Thoracic aorta (tissue), 2 donors: ENCODE measurements at places on chromosomes 3 and 15.
A peak's percentile ranks its signal among the peaks of the same experiment; 100 is the strongest.

DNA sequence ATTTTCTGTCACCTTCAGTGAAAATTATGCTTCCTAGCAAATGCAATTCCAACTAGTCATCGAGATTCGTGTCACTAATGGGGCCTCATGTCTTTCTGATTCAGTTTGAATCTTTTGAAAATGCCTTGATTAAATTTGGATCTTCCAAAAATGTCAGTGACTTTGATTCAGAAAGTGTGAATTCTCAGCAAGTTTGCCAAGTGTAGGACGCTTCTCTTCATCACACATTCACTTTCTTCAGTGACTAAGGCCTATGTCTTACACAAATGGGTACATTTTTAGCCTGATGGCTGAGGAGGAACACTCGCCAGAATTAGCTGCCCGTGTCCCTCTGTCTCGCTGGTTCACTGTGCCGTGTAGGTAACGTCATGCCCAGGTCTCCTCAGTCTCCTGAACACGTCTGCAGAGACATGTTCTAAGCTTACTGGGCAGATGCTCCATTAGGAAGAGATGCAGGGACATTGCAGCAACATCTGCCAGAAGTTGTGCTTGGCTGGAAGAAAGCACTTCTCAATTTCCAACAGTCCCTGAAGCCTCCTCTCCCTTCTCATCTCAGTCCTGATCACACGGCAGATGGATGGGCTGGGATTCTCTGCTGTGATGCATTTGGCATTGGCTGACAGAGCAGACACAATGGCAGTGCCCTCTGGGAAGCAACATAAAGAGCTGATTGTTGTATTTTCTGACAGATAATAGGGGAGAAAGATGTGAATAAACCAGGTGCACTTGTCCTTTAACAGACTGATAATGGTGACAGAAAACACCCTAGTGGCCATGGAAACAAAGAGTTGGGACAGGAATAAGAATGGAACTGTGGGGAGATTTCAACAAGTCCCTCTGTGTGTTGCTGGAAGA, 29.1 kb upstream of the LYZL4 start:
- DNase-seq, result no peak

DNA sequence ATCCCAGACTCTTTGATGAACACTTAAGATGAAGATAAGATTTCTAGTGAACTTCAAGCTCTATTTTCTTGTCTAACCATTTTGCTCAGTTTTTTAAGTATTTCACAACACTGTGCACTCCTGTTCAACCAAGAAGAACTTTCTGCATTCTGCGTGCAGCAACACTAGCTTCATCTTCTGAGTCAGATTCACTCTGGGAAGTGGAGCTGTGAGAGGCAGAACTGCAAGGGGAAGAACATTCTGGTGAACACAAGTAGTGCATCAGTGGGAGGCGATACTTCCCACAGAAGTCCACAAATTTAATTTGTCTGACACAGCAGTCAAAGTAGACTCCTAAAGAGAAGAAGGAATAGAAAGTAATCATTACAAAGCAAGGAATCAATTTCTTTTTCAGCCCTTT, 18.1 kb downstream of the LRRC58 start:
- DNase-seq, result no peak

GRCh38 chr15:59632714-59633113, 21.1 kb downstream of the GCNT3 start:
- no peak for DNase-seq

- no peak for DNase-seq
Measured at GRCh38 chr3:99236576-99236975, 335.1 kb upstream of the DCBLD2 start.

DNA sequence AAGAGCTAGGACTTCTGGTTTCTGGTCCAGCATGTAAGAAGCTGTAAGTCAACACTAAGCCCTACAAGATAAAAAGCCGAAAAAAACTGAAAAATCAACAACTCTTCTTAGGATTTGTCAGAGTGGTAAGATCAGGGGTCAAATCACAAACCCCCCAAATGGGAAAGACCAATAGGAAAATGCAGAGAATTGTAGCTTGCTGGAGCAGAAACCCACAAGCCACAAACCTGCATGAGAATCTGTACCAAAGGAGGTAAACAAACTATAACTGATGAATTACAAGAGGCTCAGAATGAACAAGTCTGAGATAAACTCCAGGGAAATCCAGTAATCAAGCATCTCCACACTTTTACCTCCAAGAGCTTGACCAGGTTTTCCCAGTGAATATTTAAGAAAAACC, 36.0 kb downstream of the RFX7 start:
- no peak for DNase-seq

GRCh38 chr3:101778385-101779046, 495 bp upstream of the NXPE3 start:
- no peak for DNase-seq

DNA sequence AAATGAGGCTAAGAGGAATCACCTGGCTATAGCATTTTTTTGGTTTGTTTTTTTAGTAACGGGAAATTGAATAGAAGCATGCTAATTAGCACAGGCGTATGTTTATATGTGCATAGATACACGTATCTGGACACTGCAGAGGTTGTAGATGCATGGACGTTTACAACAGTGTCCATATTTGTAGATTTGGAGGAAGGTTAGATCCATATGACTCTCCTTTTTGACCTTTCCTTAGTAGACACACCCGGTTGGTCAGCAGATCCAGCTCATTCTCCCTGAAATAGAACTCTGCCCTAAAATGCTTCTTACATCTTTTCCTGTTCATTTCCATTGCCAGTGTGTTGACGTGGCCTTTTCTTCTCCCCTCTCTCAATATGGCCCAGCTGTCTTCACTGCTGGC, 60.1 kb downstream of the SLCO3A1 start:
- DNase-seq, result no peak

DNA sequence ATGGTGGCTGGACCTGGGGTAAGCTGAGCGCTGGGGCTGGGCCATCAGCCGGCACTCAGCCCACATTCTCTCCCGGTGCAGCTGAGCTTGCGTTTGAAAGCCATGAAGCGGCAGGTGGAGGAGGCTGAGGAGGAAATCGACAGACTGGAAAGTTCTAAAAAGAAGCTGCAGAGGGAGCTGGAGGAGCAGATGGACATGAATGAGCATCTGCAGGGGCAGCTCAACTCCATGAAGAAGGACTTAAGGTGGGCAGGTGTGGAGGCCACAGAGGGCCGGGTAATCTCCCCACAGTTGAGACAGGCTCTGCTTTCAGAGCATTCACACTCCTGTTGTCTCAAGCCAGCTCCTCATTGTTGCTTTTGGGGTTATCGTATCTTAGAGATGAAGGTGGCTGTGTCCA, 45.7 kb upstream of the MYZAP start:
- DNase-seq, result no peak

- DNase-seq, result no peak
Measured at GRCh38 chr3:116230431-116231020, 214.8 kb downstream of the LSAMP start.

DNA sequence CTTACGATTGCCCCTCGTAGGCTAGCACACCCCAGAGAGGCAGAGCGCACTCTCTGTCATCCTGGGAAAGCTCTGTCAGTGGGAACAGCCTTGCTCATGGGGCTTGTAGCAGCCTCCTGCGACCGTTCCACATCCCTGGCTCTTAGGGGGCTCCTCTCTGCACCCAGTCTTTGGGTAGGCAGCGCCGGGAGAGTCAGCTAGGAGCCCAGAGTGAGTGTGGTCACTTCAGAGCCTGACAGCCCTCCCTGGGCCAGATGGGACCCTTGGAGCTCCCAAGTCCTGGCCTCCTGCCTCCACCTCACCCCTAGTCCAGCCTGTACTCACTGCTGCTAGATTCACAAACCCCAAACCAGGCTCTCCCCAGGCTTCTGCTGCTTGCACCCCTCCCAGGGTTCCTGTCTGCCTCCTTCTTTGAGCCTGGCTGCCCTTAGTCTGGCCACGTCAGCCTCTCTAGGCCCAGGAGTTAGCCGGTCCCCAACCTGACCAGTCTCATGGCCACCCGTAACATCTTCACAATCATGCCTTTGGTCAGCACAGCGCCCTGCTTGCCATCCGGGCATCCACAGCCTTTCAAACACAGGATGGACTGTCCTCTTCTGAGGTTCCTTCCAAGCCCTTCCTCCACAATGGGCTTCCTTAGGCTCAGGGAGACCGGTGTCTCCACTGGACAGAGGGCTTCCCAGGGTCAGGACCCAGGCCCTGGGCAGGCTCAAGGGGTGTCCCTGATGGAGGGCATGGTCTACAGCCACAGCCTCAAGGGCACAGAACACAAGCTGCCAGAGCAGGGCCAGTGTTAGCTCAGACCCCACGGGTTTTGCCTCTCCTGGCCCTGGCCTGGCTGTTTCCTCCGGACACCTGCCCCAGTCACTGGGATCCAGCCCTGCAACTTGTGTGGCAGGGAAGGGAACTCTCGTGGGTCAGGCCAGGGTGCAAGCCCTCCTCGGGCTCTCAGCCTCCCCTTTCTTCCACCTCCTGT, 4.6 kb downstream of the ACSBG1 start:
- DNase-seq, result no peak

DNA sequence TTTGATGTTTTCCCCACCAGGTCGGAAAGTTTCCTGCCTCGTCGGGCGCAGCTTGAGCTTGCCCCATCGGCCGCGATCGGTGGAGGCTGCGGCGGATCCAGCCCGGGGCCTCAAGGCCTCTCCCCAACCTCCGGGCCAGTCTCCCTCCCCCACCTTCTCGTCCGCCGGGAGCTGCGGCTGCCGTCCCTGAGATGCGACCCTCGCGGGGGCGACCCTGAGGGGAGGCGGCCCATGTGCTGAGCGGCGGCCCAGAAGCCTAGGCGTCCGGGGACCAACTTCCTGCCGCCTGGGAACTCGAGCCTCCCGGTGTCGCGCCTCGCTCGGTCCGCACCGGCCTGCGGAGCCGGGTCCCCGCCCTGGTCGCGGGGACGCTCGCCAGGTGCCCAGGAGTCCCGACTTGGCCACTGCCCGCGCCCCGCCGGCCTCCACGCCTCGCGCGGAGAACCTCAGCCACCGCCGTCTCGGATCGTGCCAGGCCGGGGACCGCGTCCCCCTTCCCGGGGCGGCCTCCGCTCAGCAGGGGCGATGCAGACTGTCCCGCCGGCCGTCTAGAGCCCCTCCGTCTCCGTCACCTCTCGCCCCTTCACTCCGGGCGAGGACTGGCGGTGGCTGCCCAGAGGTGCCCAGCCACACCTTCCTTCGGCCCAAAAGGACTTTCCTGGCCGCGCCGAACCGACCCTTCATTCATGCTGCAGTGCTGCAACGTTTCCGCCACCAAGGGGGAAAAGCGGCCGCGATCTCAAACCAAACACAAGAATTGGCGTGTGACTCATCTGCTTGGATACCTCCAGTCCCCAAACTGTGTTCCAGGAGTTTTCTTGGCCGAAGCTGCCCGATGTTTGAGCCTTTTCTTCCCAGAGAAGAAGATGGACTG, 656 bp downstream of the SLMAP start:
- DNase-seq, result peak; percentile 22

DNA sequence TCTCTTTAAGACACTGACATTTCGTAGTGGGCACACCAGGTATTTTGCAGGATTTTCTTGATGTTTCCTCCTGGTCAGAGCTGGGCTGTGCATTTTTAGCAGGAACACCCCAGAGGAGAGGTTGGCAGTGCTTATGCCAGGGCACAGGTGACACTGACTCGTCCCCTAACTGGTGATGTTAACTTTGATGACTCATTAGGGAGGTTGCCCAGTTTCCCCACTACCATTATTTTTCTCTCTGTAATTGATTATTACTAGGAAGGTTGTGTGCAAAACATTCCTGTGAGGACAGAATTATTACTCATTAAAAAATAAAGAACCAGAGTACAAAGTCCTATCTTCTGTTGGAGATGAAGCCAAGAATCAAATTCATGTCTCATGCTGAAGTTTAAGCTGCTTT, 394.5 kb downstream of the GABRG3 start:
- no peak for DNase-seq

DNA sequence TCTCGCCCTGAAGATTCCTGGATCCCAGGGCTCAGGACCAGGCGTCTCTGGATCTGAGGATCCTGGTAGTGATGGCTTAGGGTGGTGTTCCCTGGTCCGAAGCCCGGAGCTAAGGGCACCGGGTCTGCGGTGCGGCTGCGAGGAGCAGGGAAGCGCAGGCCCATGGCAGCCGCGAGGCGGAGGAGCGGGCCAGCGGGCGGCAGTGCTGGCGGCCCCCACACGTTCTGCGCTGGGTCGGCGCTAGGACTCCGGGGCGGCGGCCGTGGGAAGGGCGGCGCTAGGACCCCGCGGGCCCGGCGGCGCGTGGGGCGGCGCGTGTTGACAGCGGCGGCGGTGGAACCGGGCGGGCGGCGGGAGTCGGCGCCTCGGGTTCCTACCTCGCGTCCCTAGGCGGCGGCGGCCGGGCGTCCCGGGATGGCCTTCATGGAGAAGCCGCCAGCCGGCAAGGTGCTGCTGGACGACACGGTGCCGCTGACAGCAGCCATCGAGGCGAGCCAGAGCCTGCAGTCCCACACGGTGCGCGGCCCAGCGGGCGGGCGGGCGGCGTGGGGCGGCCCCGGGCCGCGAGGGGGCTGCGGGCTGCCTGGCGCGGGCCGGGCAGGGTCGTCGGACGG, at the start of gene PXK:
Gene PXK (plus strand): TSS at position 318 of the 614 bp plus-strand sequence. CDS start 97 bp downstream, at position 415.
- DNase-seq, result no peak

DNA sequence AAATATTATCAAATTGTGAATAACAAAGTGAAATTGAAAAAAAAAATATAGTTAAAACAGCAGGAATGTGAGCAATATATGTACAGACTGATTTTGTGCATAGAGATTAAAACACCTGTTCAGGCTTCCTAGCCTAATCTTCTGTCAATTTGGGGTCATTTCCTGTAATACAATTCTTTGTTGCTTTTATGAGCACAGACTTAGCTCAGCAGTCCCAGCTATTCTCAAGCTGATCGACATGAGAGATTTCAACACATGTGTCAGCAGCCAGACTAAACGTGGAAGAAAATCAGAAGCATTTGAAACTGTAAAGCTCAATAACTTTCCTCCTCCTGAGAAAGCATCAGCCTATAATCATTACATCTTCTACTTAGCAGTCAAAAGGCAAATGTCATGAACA, 1.6 kb upstream of the FHIT start:
- no peak for DNase-seq

GRCh38 chr3:102936511-102937045, 501.8 kb downstream of the ZPLD1 start:
- no peak for DNase-seq

DNA sequence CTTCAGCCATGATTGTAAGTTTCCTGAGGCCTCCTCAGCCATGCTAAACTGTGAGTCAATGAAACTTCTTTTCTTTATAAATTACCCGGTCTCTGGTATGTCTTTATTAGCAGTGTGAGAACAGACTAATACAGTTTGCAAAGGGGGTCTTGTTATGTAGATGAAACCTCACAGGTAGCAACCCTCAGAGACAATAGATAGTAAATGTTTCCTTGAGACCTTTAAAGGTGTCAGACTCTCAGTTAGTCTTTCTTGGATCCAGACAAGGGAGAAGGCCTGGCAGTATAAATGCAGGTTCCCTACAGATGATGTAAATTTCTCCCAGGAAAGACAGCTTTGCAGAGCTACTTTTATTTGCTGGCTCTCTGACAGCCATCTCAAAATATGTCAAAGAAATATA, 510.8 kb downstream of the AGBL1 start:
- DNase-seq, result no peak

GRCh38 chr3:185316740-185317412, 46.1 kb upstream of the MAP3K13 start:
- no peak for DNase-seq

- no peak for DNase-seq
Measured at GRCh38 chr3:193776626-193777358, 183.8 kb downstream of the OPA1 start.
